ELR (cell line): ENCODE measurements at places on chromosomes 3 and 15.
A peak's percentile ranks its signal among the peaks of the same experiment; 100 is the strongest.

DNA sequence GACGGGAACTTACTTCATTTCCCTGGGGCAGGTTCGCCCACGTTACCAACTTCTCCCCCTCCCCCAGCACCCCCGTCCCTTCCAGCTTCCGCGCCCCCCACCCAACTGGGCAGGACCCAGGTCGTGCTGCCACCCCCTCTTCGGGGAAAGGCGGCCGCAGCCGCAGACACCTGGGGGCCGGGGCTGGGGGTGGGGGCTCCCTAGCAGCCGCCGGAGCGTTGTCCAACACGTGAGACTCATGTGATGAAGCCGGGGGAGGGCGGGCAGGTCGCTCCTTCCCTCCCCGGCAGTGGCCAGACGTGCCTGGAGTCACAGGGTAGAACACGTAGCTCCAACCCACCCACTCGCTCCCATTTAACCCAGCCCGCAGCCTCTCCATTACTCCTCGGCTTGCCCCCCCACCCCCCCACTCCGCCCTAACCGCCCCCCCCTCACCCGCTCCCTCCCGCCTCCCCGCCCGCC is 240 bp upstream of the BHLHE40 start:
- DNase-seq = peak; percentile 95

- no peak for DNase-seq
Observed at GRCh38 chr3:3800685-3801493, 1.7 kb downstream of the LRRN1 start.

- no peak for DNase-seq
Observed at GRCh38 chr15:41483115-41483514, 10.6 kb upstream of the ITPKA start.

DNA sequence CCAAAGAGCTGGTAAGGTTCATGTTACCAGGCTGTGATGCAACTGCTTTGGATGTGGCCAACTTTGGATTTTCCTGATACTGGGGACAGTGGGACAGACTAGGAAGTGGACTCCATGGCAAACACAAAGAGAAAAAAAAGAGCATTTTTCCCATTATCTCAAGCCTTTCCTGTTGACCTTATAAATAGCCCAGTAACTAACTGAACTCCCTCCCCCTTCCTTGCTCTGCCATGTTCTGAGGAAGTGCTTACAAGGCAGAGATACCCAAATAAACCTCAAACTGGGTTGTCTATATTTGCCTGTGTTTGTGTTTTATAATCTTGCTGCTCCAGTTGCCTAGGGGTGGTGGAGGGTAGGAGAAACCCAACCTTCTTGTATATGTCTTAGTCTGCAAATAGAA is 27.3 kb upstream of the SLC9A9 start:
- DNase-seq = no peak

DNA sequence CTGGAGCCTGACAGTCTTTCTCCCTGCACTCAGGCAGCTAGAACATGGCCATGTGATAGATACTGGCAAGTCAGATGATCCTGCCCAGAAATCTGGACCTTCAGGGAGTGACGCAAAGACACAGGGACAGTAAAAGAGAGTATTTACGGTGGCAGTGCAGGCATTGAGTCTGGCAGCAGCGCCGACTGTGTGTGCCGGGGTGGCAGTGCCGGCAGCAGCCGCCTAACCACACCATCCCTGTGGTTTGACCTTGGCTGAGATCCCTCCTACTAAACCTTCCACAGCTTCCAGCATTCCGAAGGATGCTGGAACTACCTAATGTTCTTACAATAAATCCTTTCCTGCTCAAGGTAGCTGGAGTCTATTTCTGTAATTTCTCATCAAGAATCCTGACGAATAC is 4.6 kb upstream of the TSPAN3 start:
- DNase-seq = peak; percentile 25

DNA sequence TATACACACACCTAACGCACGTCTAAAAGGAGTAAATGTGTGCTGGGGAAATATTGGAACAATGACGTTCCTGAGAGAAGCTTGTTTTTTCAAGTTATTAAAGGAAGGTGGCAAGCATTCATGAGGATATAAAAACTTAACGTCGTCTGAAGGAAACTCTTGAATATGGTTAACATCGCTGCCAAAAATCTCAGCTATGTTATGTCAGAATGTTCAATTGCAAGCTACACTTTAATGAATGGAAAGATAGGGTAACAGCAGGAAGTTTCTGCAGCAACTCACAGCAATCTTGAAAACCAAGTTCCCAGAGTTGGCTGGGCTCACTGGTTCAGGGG is 54.3 kb upstream of the MEF2A start:
- no peak for DNase-seq

DNA sequence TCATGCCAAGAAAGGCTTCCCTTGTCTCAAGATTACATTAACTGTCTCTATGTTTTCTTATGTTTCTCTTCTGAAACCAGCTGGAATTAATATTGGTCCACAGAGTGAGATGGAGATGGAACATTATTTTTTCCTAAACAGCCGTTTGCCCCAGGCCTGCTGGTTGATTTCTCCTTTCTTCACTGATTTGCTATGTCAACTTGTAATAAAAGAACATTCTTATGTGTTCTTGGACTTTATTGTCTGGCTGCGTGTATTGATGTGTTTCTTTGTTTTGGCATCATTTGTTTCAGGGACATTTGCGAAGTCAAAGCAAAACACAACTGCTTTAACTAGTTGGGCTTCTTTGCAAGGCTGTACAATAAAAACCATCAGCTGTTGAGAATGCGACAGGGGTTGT is 168.5 kb downstream of the FAM43A start:
- DNase-seq = no peak

GRCh38 chr15:35444557-35445204 is 101.3 kb downstream of the DPH6 start:
- DNase-seq = peak; percentile 67

DNA sequence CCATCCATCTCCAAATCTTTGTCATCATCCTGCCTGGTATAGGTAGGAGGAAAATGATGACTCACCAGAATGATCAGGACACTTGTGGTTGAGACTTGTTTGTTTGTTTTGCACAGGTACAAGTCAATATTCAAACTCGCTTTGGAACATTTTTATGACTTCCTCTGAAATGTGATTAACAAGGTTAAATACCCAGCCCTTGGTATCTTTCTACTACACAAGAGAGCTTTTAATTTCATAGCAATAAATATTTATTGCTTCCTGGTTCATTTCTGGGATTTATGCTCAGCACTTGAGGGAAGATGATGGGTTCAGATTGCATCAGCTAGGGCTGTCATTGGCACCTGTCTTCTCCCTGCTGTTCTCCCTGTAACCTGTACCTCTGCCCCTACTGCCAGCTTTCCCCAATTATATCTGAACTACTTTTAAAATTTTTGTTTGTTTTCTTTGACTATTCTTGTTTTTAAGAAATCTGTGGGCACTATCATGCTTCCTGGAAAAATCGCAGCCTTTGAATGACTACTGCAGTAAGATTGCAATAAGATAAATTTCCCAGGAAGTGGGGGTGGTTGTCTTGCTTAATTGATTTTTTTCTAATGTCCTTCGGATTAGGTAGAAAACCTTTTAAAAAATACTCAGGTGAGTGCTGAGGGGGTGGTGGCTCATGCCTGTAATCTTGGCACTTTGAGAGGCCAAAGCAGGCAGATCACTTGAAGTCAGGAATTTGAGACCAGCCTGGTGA is 24.3 kb upstream of the GCNT3 start:
- no peak for DNase-seq

DNA sequence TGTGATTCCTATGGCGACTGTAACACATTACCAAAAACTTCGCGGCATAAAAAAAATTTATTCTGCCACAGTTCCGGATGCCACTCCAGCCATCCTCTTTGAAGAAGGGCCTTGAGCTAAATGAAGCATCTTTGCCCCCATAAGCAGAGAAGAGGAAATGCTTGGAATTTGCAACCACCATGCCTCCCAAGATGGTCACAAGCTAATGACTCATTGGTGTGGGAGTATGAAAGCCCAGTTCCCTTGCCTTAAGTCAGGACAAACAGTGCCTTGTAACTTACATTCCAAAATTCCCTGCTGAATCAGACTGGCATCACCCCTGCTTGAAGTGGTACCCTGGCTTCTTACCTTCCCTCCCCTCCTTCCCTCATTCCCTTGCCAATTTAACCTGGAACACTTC is 1077.4 kb downstream of the EPHA3 start:
- DNase-seq = peak; percentile 47

GRCh38 chr3:197430934-197431333 is 124.8 kb downstream of the BDH1 start:
- peak; percentile 39 for DNase-seq

DNA sequence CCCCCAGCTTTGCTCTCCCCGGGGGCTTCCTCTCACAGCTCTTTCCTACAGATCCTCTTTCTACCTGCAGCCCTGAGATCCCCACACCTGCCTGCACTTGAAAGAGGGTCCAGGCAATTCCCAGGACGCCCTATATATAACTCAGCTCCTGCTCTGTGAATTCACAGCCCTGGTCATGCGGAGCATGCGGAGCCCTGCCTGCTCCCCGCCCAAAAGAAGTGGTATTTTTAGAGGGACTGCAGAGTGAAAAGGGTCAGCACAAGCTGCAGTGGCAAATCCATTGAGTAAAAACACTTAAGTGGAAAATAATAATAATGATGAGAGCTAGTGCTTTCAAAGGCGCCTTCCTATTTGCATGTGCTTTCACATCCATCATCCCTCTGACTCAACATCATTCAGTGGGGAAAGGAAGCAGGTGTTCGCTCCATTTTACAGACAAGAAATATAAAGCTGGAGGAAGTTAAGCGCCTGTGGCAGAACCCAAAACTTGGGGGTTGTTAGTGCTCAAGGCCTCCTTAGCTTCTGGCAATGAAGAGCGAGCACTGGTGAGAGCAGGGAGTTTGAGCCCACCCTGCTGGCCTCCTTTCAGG is 76.3 kb upstream of the LIPC start:
- DNase-seq = no peak

- DNase-seq = no peak
Observed at GRCh38 chr3:116445311-116445841, at the start of gene LSAMP. Gene LSAMP, minus strand, starts transcription at chr3:116445487.

GRCh38 chr3:32681811-32682210 is 3.2 kb upstream of the CNOT10 start:
- DNase-seq = peak; percentile 43

GRCh38 chr3:126300001-126300760 is 57.0 kb downstream of the KLF15 start:
- DNase-seq = no peak

- DNase-seq = no peak
Observed at GRCh38 chr3:6468589-6468988, 392.3 kb upstream of the GRM7 start.

DNA sequence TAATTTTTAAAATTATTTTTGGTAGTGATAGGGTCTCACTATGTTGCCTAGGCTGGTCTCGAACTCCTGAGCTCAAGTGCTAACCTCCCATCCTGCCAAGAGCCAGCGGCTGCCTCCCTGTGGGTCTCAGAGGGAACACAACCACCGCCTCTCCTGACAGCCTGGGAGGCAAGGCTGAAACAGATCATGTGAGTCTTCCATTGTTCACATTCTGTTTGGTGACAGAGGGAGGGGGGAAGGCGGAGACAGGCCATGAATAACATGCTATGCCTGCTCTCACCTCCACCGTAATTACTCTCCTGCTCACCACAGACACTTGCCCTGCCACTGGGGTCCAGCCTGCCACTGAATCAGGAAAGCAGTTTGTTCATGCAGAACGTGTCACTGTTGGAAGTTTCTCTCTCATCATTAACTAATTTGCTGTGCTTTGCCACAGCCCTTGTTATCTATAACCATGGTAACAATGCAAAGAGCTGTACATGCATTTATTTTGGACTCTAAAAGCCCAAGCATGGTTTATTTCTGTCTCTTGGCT is 78.4 kb upstream of the RASGRF1 start:
- peak; percentile 28 for DNase-seq

GRCh38 chr3:36918050-36918449 is 26.8 kb downstream of the TRANK1 start:
- DNase-seq = no peak

DNA sequence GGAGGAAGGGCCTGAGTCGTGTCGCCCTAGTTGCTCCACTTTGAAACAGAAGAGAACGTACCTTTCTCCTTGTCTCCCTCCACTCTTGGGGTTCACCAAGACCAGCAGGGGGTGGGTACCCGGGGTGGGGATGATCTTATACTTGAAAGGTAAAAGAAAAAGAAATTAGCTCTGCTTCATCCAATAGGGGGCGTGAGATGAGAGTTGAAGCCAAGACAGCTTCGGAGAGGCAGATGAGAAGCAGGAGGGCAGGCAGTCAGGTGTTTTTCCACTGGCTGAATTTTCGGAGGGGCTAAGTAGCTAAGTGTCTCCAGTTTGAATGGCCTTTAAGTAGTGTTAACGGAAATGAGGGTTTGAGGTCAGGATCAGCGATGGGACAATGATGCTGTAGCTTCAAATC is 100.4 kb downstream of the DGKG start:
- DNase-seq = peak; percentile 54

DNA sequence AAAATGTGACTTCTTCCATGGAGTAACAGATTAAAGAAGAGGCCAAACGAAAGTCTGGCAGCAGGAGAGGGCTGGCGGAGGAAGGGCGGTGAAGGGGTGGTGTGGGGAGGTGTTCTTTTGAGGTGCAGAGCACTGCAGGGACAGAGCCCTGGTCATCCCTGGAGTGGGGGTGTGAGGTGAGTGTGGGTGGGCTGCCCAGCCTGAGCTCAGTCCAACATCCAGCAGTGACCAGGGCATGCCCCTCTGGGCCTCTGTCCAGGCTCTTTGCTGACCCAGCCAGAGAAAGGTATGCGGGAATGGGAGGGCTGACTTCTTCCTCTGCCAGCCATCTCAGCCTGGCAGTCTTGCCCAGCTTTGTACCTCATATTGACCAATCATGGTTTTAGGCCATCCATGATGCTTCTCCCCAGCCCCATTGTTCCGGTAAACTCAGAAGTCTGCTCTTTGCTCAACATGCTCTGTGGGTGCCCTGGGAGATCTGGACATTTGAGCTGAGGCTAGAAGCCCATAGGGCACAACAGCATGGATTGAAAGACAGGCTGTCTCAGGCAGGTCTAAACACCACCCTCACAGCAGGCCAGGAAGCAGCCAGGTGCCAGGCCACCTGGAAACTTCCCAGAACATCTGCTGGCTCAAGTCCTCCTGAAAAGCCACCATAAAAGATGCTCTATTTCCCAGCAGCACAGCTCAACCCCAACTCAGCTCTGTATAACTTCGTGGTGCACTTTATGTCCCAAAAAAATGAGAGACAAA is 25.9 kb upstream of the CXCR6 start:
- no peak for DNase-seq

- DNase-seq = no peak
Observed at GRCh38 chr3:109784285-109784684, 446.9 kb upstream of the DPPA4 start.

DNA sequence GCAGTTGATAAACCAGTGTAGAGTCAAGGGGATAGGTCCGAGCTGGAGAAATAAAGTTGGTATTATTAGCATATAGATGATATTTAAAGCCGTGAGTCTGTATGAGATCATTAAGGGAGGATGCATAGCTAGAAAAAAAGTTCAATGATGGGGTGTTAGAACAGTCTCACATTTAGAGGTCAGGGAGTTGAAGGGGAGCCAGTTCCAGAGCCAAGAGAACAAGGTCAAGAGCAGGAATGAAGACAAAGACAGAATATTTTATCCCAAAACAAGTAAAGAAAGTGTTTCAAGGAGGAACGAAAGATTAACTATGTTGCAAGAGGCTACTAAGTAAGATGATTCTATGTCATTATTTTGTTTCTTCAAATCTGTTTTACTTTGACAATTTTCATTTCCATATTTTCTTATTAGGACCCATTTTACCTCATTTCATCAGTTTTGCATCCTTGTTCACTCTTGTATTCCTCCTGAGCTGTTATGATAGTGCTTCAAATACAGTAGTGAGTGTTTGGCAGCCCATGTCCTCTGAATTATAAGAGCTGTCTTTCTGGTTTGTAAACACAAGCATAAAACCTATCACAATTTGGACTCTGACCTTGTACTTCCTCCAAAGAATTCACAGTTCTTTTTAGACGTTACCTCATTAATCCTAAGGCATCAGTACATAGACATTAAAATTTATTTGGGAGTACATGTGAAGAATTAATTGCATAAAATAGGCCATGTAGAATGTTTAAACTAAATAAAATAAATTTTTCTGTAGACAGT is 695.7 kb upstream of the NECTIN3 start:
- no peak for DNase-seq
